Thoracic aorta endothelial cell (primary cell): ENCODE measurements at places on chromosomes 5 and 9. TPM values are rescaled to one million over a fixed set of nuclear protein-coding genes. Genes with fewer than 3 reads are reported as not detected.

MARCOL gene
- total RNA-seq, result not detected in 2 replicates

GOLGA2 gene
- total RNA-seq, result 65.9 and 73.5 TPM in 2 replicates

WNT8A gene
- total RNA-seq, result not detected in 2 replicates

ERAP2 gene
- 94.0 and 129 TPM in 2 replicates for total RNA-seq
